ENCODE measurements at places on chromosomes 5 and 9.

GRCh38 chr9:17045381-17045940, 89.4 kb upstream of the CNTLN start:
- no peak for DNase-seq

DNA sequence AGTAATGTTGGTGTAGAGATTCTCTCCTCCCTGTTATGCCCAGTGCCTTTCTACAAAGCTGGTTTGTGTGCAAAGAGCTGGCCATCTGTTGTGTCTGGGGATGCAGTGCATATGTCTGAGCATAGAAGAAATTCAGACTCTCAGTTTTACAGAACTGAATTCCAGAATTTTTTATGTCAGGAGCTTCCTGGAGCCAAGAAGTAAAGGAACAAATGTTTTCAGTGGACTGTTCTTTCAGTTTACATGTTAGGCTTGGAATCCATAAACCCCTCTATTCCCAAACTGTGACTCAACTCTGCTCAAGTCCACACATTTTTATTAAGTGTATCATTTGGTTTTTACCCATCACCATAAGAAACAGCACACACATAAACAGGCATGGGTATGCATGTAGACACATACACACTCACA, 366.0 kb downstream of the BRINP1 start:
- DNase-seq, result no peak

- DNase-seq, result no peak
These were observed 8.3 kb upstream of the YTHDC2 start for GRCh38 chr5:113505181-113505580.

DNA sequence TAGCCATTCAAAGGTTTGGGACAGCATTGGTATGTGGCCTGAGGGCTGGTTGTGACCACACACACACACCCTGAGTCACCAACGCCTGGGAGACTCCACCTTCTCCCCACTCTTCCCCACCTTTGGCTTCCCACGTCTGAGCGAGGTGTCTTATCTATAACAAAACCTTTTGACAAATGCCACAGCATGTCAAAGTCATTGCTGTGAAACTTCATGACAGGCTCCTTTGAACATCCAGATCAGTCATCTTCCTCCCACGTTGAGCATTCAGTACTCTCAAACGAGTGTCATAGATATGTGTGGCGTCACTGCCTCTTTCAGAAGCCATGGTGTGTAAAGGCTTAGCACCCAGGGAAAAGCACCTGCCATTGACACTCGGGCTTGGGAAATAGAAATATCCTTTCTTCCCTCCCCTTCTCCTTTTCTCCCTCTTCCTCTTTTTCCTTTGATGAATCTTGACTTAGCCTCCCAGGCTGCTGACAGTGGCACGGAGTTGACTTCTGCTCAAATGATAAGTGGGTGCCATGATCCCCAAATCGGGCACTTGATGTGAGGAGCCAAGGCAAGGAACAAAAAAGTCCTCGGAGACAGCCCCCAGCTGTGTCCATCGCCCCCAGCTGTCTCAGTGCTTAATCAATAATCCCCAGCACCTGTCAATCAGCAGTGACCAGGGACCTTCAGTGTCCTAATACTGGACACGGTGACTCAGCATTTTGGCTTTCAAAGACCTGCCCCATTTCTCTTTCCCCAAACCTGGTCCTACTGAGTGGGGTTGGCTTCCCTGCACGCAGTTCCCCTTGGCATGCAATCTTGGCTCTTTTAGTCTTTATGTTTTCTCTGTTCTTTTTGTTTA, 114.8 kb downstream of the FGF18 start:
- DNase-seq, result no peak

GRCh38 chr5:147369742-147370374, 135.0 kb downstream of the STK32A start:
- peak; percentile 20 for DNase-seq

GRCh38 chr5:160675988-160676387, 176.0 kb downstream of the ATP10B start:
- DNase-seq, result no peak

- no peak for DNase-seq
These were observed 90.9 kb upstream of the PHYKPL start for GRCh38 chr5:178323541-178323865.

GRCh38 chr5:57332361-57332760, 150.2 kb downstream of the ACTBL2 start:
- DNase-seq, result no peak

DNA sequence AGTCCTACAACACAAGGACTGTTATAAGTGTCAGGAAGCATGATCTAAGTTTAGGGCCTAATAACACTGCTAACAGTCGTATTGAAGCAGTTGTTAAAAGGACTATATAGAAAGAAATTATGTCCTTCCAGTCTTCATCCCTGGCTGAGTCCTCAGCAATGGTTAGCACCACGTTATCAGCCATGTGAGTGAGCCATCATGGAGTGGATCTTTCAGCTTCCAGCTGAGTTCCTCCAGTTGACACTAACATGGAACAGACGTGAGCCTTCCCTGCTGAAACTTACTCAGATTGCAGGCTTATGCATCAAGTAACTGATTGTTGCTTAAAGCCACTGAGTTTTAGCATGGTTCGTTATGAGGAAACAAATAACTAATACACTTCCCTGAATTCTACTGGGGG, 21.5 kb upstream of the GPBP1 start:
- no peak for DNase-seq

GRCh38 chr5:11385251-11385900, 518.9 kb downstream of the CTNND2 start:
- no peak for DNase-seq

DNA sequence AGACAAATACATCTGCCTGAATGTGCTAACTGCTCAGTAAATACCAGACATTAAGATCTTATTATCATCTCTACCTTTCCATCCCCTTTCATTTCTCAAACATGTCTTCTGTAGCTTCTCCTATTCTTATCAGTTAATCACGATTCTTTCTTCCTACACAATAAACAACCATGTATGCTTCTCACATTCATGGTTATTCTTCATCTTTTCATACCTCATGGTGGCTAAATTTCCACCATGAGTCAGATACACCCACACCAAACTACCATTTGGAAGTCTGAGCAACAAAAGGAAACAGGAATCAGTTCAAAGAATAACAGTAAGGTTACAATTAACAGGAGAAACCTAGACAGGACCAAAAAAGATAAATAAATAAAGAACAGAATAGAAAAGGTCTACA, 7.7 kb downstream of the ZNF622 start:
- DNase-seq, result no peak

DNA sequence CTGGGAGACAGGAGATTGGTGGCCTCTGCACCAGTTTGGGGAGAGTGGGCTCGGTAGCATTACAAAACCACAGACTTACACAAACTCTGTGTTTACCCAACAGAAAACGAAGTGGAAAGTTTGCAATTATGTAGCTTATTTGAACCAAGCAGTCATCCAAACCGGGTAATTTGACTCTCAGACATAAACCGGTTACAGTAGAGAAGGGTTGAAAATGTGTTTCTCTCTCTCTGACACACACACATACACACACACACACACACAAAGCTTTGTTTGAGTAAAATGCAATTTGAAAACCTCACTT, 97.1 kb upstream of the ZNF608 start:
- DNase-seq, result no peak

GRCh38 chr5:177100714-177101121, 14.0 kb downstream of the FGFR4 start:
- DNase-seq, result no peak

DNA sequence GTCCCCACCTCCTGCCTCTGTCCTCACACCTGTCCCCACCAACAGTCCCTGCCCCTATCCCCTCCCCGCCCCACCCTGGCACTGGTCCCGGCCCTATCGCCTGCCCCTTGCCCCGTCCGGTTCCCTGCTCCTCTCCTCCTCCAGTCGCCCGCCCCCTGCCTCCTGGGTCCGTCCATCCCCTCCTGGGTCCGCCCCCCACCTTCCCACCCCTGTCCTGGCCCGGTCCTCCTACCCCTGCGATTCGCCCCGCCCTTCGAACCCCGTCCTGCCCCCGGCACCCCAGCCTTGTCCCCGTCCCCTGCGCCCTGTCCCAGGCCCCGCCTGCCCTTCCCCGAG, 372 bp downstream of the EDF1 start:
- DNase-seq, result no peak

All from AML-193 (cell line).